ENCODE measurements at places on chromosomes 2 and 18.
A peak's percentile ranks its signal among the peaks of the same experiment; 100 is the strongest.

GRCh38 chr2:33784488-33784887 is 185.4 kb upstream of the FAM98A start:
- DNase-seq: no peak

DNA sequence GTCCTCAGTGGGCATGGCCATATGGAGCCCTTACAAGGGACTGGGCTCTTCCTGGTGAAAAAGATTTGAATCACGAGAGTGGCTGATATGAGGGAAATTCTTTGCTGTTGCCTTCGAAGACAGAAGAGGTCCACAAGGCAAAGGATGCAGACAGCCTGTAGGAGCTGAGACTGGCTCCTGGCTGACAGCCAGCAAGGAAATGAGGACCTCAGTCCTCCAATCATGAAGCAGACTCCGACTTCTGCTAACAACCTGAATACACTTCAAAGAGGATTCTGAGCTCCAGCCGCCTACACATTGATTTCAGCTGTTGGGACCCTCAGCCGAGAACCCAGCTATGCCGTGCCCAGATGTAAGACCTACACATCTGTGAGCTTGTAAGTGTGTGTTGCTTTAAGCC is 3.0 kb upstream of the ST8SIA5 start:
- no peak for DNase-seq

GRCh38 chr18:63062246-63062645 is 257.3 kb downstream of the BCL2 start:
- no peak for DNase-seq

GRCh38 chr2:223956300-223956699 is 963 bp upstream of the MRPL44 start:
- no peak for DNase-seq

- DNase-seq: no peak
Measured at GRCh38 chr2:138948070-138948539, 167.9 kb upstream of the NXPH2 start.

- DNase-seq: no peak
Measured at GRCh38 chr2:235897992-235898391, 270.2 kb downstream of the GBX2 start.

DNA sequence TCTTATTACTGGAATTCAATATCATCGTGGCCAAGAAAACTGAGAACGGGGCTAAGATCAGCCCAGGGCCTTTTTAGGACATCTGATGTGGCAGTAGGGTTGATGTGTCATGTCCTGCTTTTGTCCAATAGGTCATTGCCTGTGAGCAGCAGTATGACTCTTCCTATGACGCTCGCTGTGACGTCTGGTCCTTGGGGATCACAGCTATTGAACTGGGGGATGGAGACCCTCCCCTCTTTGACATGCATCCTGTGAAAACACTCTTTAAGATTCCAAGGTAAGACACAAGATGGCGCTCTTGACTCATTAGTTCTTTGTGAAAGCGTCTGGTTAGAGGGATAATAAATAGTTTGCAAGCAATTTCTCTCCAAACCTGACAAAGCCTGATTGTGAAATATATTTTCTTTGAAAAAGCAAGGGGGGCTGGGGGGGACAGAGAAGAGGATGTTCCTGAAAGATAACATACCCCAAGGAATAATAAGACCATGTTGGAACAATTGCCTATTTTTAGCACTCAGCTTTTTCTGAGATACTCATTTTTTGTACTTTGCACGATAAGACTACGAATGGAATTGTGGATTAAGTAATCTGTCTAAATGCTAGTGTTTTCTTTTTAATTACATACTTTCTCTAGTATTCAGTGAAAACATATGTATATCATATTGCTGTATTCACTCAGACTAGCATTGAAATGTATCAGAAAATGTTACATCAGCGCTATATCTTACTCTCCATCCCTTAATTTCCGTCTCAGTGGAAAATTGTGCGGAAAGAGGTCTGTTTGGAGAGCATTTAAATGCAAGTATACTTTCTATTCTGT is 58.1 kb downstream of the MYO3B start:
- peak; percentile 84 for DNase-seq

- DNase-seq: no peak
Measured at GRCh38 chr2:128500138-128500800, 181.6 kb upstream of the HS6ST1 start.

DNA sequence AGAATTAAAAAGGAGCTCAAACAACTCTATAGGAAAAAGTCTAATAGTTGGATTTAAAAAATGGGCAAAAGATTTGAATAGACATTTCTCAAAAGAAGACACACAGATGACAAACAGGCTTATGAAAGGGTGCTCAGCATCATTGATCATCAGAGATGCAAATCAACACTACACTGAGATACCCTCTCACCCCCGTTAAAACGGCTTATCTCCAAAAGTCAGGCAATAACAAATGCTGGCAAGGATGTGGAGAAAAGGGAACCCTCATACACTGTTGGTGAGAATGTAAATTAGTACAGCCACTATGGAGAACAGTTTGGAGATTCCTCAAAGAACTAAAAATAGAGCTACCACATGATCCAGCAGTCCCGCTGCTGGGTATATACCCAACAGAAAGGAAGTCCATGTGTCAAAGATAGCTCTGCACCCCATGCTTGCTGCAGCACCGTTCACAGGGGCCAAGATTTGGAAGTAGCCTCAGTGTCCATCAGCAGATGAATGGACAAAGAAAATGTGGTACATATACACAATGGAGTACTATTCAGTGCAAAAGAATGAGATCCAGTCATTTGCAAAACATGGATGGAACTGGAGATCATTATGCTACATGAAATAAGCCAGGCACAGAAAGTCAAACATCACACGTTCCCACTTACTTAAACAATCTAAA is 46.7 kb upstream of the B3GNT7 start:
- DNase-seq: no peak

DNA sequence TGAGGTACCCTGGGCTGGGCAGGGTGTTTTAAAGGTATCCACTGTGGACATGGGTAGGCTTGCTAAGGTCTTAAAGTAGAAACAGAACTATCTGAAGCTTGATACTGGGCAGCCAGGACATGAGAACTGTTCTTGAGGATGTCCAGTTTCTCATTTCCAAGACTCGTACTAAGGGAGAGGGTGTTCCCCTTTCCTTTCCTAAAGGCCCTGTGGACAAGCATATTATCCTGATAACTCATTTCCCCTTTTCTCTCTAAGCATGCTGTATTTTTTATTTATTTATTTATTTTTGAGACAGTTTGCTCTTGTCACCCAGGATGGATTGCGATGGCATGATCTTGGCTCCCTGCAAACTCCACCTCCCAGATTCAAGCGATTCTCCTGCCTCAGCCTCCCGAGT is 273.6 kb downstream of the PRKCE start:
- no peak for DNase-seq

DNA sequence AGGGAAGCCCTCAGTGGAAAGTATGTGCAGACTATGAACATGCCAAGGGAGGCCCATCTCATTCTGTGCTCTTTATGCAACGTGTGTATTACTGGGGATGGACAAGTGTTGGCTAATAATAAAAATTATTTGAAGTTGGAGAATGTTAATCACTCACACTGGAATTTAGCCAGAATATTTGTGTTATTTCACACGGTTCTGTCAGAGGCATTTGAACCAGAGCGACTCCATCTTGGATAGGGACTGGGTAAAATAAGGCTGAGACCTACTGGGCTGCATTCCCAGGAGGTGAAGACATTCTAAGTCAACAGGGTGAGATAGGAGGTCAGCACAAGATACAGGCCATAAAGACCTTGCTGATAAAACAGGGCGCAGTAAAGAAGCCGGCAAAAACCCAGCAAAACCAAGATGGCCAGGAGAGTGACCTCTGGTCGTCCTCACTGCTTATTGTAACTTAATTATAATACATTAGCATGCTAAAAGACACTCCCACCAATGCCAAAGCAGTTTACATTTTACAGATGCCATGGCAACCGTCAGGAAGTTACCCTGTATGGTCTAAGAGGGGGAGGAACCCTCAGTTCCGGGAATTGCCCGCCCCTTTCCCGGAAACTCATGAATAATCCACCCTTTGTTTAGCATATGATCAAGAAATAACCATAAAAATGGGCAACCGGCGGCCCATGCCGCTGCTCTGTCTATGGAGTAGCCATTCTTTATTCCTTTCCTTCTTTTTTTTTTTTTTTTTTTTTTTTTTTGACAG is 2.6 kb upstream of the FZD5 start:
- no peak for DNase-seq

GRCh38 chr2:6945087-6945813 is 28.0 kb downstream of the RNF144A start:
- no peak for DNase-seq

- DNase-seq: no peak
Measured at GRCh38 chr2:159933040-159933726, 129.2 kb downstream of the PLA2R1 start.

DNA sequence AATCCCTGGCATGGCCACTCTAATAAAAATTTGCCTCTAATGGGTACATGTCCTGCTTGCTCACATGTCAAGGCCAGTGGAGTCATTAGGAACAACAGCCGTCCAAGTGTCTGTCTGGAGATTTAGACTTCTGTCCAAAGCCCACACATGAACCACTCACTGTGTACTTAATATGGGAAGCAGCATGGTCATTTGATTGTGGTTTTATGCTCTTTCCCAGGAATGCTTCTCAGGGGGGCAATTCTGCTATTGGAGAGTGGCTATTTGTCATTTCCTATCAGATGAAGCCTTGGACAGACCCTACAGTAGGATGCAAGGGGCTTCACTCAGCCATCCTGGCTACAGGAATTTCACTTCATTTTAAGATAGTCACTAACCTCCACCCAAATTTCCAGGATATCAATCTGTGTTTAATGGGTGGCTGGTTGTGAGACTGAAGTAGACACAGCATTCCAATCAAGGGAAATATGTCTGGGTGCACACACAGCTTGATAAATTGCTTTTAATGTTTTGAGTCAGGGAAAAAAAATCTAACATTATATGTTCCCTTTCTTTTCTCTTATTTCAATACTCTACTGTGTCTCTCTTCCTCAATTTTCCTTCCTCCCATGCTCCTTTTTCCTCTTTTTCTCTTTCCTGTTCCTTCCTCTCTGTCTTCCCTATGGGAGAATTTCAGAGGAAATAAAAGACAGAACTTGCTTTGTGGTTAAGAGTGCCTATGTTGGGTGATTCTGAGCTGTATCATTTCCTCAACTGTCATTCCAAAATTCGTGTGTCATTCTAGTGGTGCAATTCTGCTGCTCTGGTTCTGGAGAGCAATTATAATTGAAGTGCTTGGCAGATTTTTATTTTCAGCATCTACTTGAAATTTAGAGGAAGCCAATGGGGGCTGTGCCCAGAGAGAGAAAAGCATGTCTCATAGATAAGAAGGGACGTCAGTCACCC is 320.1 kb downstream of the OSR1 start:
- no peak for DNase-seq

DNA sequence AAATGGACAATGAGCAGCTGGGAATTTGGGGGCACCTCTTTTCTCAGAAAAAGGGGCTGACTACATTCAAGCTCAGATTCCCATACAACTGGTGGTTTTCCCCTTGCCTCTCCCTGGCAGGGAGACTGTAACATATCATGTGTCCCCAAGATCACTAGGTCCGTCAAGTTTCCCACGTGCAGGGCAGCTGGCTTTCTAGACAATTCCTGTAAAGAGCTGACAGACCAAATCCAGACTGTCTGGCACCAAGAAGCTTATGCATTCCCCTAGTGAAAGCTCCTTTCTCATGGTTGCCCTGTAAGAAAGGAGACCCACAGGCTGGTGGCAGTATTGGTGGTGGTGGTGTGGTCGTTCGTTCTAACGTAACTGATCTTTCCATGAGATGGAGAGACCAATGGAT is 48.8 kb downstream of the THUMPD2 start:
- DNase-seq: no peak

- no peak for DNase-seq
Measured at GRCh38 chr2:105917226-105917625, 172.5 kb downstream of the NCK2 start.

DNA sequence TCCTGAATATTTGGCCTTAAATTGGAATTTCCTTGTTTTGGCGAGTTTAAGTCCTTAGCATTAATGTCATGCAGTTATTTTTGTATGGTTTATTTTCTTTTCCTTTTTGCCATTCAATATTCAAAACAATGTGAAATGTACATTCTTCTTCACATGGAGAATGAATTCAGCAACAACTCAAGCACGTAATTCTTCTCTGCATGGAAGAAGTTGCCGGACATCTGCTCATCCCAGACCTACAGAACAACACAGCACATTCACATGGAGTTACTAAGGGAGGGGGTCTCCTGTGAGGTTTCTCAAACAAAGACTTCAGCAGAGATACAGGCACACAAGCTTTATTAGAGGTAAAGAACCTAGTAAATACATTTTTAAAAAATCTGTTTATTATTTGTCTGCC is 236.8 kb downstream of the SATB2 start:
- no peak for DNase-seq

- no peak for DNase-seq
Measured at GRCh38 chr2:101538076-101538475, 63.2 kb upstream of the RFX8 start.

DNA sequence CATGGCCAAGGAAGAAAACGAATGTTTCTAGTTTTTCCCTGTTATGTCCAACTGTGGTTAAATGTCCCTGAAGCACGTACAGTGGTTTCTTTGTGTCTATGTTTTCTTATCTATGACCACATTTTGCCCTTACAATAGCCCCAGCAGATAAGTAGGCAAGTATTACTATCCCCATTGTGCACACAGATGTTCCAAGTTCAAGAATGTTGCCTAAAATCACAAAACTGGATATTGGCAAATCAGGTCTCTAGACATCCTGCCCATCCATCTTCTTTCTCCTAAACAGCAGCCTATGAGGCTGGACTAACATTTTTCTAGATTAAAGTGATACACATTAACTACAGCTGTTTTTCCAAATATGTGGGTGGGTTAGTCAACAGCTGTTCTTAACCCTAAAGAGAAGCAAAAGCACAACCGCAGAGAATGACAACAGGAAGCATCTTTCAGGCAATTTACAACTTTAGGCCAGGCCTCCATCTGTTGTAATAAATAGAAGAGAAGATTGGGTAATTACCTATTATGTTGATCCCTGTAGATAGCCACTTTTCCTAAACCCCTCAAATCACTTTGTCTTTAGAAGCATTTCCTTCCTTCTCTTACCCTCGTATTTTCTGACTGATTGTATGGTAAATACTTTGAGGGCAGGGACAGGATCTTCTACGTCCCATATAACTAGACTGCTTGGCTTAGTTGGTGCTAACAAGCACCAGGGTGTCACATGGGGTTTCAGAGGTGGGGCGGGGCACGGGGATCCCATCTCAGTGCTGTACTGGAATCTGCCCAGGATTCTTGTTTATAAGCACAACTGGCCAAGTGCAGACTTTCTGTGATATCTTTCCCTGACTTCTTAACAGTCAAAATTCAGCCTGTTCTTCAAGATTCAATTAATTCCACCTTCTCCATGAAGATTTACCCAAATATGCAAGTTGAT is 132.1 kb upstream of the SETBP1 start:
- DNase-seq: no peak

DNA sequence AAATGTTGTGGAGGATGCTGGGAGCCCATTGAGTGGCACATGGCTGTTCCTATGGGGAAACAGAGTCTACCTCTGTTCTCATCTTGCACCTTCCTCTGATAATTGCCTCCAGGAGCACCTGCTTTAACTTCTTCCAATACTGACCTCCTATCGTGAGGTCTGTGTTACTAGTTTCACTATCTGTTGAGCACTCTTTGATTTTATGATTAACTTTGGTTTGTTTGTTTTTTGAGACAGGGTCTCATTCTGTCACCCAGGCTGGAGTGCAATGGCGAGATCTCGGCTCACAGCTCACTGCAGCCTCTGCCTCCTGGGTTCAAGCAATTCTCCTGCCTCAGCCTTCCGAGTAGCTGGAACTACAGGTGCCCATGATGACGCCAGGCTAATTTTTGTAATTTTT is 12.1 kb upstream of the RFX8 start:
- DNase-seq: no peak
